ENCODE measurements at places on chromosomes 6 and 20.

GRCh38 chr6:108562503-108562993 lies 1.8 kb downstream of the FOXO3 start:
- DNase-seq = peak; percentile 39

DNA sequence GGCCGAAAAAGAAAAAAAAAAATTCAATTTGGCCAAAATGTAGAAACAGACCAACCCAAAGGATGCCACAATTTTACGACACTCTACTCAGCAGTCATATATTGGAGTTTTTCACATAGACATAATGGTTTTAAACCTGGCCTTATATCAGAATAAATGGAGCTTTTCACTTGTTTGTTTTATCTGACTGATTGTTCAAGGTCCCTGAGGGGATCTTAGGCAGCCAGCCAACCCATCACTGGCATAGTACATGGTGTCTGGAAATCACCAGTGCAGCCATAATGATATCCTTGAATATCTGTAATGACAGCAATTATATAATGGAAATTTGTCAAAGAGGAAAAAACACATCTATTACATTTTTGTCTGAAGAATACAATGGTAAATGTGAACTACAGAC lies 96.9 kb downstream of the PRSS35 start:
- DNase-seq = no peak

DNA sequence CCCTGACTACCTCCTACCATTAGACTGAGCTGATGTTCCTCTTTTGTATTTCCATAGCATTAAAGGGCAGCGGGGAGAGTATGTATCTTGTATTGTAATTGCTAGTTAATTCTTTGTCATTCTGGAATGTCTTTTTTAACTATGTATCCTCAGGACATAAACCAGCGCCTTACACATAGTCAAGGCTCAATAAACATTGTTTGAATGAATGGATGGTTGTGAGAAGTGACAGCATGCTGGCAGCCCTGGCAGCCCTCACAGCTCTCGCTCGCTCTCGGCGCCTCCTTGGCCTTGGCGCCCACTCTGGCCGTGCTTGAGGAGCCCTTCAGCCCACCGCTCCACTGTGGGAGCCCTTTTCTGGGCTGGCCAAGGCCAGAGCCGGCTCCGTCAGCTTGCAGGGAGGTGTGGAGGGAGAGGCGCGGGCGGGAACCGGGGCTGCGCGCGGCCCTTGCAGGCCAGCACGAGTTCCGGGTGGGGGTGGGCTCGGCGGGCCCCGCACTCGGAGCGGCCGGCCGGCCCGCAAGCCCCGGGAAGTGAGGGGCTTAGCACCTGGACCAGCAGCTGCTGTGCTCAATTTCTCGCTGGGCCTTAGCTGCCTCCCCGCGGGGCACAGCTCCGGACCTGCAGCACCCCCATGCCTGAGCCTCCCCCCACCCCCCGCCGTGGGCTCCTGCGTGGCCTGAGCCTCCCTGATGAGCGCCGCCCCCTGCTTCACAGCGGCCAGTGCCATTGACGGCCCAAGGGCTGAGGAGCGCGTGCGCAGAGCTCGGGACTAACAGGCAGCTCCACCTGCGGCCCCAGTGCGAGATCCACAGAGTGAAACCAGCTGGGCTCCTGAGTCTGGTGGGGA lies 93.1 kb downstream of the RNF182 start:
- no peak for DNase-seq

DNA sequence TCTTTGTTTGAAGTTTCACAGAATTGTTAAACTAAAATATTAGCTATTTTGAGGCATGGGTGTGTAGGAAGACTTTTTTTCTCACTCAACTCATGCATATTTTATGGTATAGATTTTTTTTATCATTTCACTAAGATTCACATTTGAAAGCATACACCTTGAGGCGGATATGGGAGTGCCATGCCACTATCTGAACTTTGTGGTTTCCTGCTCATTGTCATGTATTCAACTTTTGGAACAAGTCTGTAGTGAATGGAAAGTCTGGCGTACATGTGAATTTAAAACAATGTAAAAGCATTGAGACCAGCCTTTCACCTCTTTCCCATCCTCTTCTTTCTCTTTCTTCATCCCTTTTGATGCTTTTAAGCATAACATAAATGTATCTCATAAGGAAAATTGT lies 147.9 kb downstream of the TPBG start:
- no peak for DNase-seq

DNA sequence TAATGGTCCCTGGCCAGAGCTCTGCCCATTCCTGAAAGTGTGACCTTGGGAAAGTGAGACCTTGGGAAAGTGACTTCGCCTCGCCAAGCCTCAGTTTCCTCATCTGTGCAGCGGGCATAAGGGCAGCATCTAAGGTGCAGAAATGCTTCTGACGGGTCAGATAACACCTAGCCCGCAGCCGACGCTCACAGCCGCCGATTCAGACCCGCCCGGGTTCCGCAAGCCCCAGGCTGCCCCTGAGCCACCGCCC lies 486 bp downstream of the FKBP1A start:
- DNase-seq = no peak

GRCh38 chr6:119736296-119737021 lies 386.9 kb upstream of the MAN1A1 start:
- DNase-seq = no peak

All from NCI-H510A (cell line).